Common myeloid progenitor, CD34-positive (primary cell): ENCODE measurements at places on chromosomes 12 and 14.

GRCh38 chr12:65672441-65672840, 151.8 kb upstream of the HMGA2 start:
- no peak for DNase-seq

DNA sequence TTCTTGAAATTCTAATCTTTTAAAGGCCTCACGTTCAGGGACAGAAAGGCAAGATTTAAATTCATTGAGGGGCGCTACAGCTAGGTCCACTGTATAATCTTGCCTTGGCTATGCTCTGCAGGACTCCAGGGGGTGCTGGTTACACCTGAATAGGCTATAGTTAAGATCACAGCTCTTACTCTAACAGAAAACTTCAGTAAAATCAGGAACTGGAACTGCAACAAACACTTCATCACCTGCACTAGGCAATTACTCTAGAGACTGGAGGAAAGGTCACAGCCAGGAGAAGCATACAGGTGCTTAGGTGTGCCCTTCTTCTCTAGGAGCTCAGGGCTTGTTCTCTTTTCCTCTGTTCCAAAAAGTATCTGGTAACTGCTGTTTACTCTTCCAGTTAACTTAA, 20.9 kb downstream of the SLCO1C1 start:
- peak; percentile 6 for DNase-seq

GRCh38 chr12:96070670-96071279, 35.4 kb upstream of the LTA4H start:
- no peak for DNase-seq

- DNase-seq, result no peak
Observed at GRCh38 chr12:114873656-114874055, 189.7 kb upstream of the TBX3 start.

DNA sequence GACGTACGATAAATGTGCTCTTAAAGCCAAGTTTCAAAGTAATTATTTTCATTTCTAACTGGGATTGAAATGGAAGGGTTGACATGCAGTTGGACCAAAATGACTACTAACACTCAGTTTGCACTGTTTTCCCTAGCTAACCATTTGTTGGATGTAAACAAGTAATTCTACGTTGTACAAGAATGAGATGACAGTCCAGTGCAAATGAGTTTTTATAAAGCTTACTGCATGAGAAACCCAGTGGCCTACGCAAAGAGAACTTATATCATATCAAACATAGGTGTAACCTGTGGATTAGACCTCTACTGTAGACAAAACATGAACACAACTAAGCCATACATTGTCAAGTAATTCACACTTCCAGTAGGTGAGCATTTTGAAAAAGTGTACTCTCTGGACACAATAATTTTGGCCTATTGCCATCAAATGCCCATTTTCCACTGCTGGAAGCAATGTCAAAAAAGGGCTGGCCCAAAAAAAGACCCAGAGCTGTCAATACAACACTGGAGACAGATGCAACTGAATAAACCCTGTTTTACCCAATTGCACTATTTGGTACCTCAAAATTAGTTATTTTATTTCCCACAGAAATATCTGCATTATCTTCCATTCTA, 12.8 kb downstream of the SLC38A2 start:
- no peak for DNase-seq

DNA sequence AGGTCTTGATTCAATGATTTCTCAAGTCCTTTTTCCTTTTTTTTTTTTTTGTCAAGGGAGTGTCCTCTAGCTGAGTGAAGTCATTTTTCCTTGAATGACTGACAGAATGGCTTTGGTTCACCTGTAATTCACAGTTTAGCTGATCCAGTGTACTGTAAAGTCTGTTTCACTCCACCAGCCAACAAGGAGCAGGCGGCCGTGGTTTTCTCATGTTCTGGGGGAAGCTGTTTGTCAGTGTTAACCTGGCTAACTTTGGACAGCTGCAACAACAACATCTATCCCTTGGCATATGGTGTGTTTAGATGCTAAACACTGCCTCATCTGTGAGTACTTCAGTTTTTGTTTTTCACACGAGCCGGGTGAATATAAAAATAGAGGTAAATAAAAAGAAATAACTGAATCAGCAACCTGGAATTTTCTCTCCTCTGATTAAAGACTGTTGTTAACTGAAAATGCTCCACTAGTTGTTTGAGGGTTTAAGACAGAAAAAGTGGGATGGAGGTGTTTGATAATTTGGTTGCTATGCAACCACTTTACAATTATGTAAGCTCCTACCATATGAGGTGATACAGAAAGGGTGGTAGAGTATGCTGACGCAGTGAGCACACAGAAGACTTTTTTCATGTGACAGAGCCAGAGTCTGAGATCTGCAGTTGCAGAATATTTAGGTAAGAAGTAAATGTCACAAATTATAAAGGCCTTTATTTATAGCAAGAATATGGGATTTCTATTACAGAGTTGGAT, 50.3 kb upstream of the SLC2A13 start:
- no peak for DNase-seq

- no peak for DNase-seq
Observed at GRCh38 chr14:99073431-99073830, 198.6 kb downstream of the BCL11B start.

- DNase-seq, result peak; percentile 67
Observed at GRCh38 chr12:97148941-97149559, 242.0 kb downstream of the NEDD1 start.

GRCh38 chr12:33614630-33615029, 175.0 kb upstream of the SYT10 start:
- DNase-seq, result no peak

- no peak for DNase-seq
Observed at GRCh38 chr12:95687937-95688336, 102.6 kb downstream of the NTN4 start.

DNA sequence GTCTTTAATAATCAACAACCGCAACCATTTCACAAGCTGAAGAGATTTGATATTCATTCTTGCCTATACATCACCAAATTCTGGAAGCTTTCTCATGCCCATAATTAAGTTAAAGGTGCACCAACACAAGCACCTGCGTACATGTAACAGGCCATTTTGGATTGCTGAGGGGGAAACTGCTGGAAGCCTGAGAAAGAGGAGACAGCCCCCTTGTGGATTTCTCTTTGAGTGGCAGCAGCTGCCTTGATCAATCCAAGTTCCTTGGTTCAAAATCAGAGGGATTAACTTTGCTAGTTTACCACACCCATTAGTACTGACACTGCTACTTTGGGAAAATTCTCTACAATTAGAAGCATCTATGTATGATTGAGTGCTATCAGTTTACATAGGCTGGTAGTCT, 321.1 kb downstream of the NOVA1 start:
- peak; percentile 32 for DNase-seq

DNA sequence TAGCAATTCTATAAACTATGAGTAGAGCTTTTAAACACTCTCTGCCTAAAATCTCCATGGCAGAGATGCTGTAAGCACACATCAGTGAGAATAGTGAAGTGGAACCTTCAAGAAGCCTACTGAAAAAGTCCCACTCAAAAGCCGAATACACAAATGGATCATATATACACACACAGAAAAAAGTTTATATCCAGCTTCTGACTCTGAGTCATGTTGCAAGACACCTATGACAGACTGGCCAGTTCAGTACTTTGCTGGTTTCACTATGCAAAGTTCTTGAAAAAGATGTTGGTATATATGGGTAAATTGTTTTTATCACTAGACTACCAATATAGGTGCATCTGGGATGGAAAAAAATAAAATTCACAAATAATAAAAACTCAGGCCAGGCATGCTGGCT, 126.1 kb downstream of the KCNK10 start:
- no peak for DNase-seq

DNA sequence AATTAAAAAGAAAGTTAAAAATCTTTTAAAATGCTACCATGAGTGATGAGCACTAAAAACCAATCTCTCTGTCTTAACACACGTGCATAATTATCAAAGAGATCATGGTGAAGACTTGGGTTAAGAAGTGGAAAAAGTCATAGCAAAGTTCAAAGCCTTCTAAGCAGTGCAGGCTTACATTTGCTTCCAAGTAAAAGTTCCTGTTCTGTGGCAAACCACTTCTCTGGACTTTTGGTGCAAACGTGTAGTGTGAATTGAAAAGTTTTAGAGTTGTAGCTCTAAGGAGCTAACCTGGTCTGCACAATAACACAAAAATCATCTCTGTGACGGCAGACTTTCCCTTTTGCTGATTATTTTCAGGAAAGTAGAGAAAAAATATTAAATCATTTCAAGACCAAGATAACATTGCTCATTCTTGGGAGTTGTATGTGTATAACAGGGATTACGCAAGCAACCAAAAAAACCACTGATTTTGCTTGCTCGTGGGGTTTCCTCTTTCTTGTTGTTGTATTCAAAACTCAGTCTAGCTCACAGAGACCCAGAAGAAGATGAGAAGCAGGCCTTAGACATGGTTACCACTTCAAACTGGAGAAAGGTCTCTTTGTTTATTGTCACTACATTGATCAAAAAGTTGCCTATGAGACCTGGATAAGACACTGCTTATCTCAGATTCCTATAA, 2.3 kb upstream of the GLIPR1 start:
- peak; percentile 72 for DNase-seq

GRCh38 chr12:46509135-46509534, 136.6 kb upstream of the SLC38A2 start:
- DNase-seq, result no peak

DNA sequence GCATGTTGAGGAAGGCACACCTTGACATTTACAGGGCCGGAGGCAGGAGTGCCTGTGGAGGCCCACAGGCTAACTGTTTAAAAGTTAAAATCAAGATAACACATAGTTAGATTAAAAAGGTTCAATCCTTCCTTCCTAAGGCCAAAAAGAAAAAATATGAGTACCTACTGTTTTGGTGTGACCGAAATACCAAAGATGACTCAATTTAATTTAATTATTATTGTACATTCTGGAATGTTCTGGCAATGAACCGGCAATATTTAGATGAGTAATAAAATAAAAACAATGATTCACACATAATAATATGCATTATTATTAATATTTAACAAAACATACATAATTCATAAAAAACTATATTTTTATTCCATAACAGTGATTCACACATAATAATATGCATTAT, 136.8 kb upstream of the NTF3 start:
- DNase-seq, result no peak
